ENCODE measurements at places on chromosomes 7 and 10. TPM values are rescaled to one million over a fixed set of nuclear protein-coding genes. Genes with fewer than 3 reads are reported as not detected.

DNA sequence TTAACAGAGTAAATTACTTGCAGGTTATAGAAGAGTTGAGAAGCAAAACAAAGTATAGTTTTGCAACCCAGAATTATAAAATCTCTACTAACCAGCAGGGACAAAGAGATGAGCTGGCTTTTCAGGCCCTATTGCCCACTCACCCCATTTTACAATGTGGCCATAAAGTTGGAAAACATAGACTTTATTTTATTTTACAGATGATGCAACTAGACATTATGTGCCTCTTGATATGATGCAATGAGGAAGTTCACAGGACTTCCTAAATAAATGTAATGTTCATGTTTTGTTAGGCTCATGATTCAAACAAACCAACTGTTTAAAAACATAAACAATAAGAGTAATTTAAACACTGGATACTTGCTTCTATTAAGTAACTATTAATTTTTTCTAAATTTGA, 141.1 kb upstream of the WNT16 start:
- no peaks in the 10 kb centered on the region for H3K27me3 ChIP-seq
- H3K36me3 ChIP-seq: no peaks in the 10 kb centered on the region
- DNase-seq: no peak
- H3K27ac ChIP-seq: no peak overlapping the region
- H3K4me1 ChIP-seq: peaks cover 2% of the 10 kb centered on the region
- H3K4me3 ChIP-seq: no peak overlapping the region

DNA sequence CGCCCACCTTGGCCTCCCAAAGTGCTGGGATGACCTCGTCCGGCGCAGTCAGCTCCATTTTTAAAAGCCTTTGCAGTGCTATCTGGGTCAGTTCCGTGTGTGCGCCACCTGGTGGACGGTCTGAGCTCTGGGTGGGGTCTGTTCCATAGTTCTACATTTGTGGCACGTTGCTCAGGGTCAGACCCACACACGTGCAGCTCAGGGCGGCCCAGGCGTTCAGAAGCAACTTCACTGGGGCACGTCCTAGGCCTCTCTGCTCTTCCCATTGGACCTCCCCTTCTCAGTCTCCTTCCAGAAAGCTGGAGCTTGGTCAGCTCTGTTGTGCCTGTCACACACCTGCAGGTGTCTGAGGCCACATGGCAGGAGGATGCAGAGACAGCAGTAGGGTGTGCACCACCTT, 137.9 kb downstream of the DNAJB6 start:
- H3K4me3 ChIP-seq: no peak overlapping the region
- H3K4me1 ChIP-seq: no peaks in the 10 kb centered on the region
- H3K36me3 ChIP-seq: no peaks in the 10 kb centered on the region
- DNase-seq: no peak
- no peaks in the 10 kb centered on the region for H3K27me3 ChIP-seq

DNA sequence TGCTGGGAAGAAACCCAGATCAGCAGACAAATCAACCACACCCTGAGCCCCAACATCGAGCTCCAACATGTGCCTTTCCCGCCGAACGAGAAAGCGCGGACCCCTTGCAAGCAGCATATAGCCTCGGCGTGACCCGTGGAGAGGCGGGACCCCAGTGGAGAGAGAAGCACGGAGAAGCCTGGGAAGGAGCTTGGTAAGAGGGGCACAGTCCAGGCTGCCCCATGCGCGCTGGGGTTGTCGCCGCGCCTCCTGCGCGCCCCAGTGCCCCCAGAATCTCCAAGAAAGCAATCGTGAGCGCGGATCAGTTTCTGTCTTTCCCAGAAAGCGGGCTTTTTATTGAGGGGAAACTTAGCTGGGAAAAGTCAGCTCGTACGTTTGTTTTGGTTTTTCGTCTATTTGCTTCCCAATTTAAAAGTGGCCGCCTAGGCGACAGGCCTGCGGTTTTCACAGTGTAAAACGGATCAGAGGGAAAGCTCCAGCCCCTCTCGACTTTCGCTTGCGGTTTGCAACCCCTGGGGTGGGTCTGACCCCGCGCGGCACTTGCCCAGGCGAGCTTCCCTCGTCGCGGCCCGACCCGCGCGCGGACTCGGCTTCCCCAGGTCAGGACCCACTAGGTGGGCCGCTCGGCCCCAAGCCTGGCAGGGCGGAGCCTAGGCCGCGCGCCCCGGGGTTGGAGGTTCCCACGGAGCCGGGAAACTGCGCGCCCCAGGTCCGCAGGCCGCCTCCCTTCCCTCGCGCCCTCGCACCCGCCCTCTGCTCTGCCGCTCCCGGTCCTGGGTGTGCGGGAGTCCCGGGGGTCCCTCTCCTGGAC, 31.1 kb downstream of the SKIDA1 start:
- no peak for DNase-seq
- no peaks in the 10 kb centered on the region for H3K36me3 ChIP-seq
- H3K27me3 ChIP-seq: no peaks in the 10 kb centered on the region
- H3K4me3 ChIP-seq: peak overlapping the region; percentile 72
- no peak overlapping the region for H3K27ac ChIP-seq
- H3K4me1 ChIP-seq: no peaks in the 10 kb centered on the region

DNA sequence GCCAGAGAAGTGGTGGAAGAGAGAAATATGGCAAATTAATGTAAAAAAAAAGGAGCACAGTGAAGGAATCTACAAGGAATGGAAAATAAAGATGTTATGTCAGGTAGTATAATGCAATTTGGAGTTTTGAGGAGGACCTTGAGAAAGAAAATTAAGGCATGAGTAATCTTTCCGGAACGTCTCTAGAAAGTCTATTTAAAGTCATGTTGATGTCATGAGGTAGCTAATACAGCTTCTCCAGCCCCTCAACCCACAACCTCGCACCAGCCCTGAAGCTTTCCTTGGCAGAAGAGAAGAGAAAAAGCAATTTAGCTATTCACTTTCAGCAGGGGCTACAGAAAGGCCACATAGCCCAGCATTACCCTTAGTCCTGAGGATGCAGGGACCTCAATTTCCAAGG, 22.5 kb downstream of the TRDMT1 start:
- no peaks in the 10 kb centered on the region for H3K27me3 ChIP-seq
- no peaks in the 10 kb centered on the region for H3K36me3 ChIP-seq
- no peaks in the 10 kb centered on the region for H3K4me1 ChIP-seq
- peak overlapping the region; percentile 10 for H3K4me3 ChIP-seq
- DNase-seq: no peak
- H3K27ac ChIP-seq: no peak overlapping the region

DNA sequence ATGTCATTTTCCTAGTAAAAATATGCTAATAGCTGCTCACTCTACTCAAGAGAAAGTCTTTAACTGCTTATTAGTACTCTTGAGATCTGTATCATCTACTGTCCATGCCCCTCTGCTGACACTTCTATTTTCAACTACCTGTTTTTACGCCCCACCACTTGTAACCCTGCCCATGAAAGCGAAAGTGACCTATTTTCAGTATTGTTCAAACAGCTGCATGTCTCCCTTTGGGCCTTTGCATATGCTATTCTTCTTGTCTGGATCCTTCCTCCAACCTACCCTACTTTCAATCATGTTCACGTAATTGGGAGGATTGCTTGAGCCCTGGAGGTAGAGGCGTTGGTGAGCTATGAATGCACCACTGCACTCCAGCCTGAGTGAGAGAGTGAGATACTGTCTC, 1481.3 kb downstream of the GATA3 start:
- no peaks in the 10 kb centered on the region for H3K4me1 ChIP-seq
- no peaks in the 10 kb centered on the region for H3K36me3 ChIP-seq
- DNase-seq: no peak
- H3K27ac ChIP-seq: no peak overlapping the region

DNA sequence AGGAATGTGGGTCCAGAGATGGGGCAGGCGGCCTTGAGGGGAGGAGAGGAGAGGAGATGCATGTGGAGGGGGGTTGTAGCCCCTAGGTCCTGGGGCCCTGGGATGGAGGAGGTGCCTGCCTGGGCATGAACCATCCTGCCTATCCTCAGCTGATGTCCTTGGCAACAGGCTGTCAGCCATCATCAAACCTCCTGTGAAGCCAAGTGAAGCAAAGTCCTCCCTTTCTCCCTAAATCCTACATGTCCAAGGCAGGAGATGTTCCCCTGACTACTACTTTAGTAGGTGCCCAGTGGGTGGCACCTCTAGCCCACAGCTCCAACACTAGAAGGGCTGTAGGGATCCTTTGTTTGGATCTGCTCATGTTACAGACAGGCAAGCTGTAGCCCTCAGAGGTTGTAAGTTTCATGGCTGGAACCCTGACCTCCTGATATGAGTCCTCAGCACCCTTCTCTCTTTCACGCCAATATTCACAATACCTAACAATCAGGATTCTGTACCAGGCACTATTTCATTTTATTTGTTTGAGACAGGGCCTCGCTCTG, 66.6 kb upstream of the SYPL1 start:
- no peak overlapping the region for H3K27ac ChIP-seq
- H3K4me3 ChIP-seq: no peak overlapping the region
- H3K36me3 ChIP-seq: no peaks in the 10 kb centered on the region

DNA sequence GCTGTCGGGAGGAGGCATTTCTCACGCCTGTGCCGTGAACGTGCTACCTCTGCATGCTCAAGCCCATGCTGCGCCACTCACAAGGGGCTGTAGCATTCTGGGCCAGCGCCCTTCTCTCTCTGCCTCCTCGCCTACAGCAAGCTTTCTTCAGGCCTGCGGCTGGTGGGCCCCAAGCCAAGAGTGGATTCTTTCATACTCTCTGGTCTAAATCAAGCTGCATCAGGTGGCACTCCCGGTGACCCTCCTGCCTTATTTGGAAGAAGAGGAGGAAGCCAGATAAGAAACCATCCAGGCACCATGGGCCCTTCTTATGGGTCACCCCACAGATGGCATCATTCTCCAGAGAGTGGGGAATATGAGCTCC, 86.7 kb upstream of the DUSP5 start:
- H3K4me3 ChIP-seq: no peak overlapping the region
- no peaks in the 10 kb centered on the region for H3K27me3 ChIP-seq
- no peak overlapping the region for H3K27ac ChIP-seq
- no peaks in the 10 kb centered on the region for H3K36me3 ChIP-seq

GRCh38 chr10:128078136-128078969, 47.9 kb downstream of the MKI67 start:
- H3K27me3 ChIP-seq: no peaks in the 10 kb centered on the region
- peaks cover 2% of the 10 kb centered on the region for H3K36me3 ChIP-seq
- no peaks in the 10 kb centered on the region for H3K4me1 ChIP-seq
- no peak overlapping the region for H3K4me3 ChIP-seq

DNA sequence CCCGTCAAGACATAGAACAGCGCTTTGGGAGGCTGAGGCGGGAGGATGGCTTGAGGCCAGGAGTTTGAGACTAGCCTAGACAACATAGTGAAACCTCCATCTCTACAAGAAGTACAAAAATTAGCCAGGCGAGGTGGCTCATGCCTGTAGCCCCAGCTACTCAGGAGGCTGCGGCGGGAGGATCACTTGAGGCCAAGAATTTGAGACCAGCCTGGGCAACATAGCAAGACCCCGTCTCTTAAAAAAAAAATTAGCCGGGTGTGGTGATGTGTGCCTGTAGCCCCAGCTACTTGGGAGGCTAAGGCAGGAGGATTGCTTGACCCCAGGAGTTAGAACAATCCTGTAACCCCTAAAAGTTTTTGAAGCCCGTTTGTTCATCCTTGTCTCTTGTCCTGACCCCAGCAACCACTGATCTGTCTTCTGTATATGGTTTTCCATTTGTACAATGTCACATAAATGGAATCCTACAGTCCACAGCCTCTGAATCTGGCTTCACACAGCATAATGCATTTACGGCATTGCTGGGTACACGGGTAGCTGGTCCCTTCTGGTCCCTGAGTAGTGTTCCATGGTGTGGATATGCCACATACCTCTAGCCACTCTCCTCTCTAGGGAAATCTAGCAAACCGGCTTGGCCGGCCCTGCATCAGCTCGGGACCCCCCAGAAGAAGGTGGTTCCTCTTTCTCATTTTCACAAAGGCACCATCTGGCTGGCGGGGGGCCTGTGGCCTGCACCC, 8.4 kb downstream of the GTF2IRD1 start:
- no peak for DNase-seq
- H3K4me3 ChIP-seq: no peak overlapping the region
- H3K36me3 ChIP-seq: no peaks in the 10 kb centered on the region

DNA sequence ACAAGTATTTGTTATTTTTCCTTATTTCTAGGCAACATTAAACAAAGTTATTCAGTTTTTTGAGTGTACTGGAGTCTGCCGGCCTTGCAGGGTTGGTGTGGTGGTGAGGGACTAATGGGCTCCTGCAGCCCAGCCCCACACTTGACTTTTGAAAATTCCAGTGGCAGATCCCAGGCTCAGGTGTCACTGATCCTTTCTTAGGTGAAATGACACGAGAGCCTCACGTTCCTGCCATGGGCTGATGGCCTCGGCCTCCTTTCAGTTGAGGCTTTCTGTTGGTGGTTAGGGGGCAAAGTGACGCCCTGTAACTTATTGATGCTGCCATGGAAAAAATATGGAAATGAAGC, 117.9 kb downstream of the NKX6-2 start:
- H3K36me3 ChIP-seq: no peaks in the 10 kb centered on the region
- no peak overlapping the region for H3K4me3 ChIP-seq
- peak; percentile 38 for DNase-seq
- no peak overlapping the region for H3K27ac ChIP-seq

DNA sequence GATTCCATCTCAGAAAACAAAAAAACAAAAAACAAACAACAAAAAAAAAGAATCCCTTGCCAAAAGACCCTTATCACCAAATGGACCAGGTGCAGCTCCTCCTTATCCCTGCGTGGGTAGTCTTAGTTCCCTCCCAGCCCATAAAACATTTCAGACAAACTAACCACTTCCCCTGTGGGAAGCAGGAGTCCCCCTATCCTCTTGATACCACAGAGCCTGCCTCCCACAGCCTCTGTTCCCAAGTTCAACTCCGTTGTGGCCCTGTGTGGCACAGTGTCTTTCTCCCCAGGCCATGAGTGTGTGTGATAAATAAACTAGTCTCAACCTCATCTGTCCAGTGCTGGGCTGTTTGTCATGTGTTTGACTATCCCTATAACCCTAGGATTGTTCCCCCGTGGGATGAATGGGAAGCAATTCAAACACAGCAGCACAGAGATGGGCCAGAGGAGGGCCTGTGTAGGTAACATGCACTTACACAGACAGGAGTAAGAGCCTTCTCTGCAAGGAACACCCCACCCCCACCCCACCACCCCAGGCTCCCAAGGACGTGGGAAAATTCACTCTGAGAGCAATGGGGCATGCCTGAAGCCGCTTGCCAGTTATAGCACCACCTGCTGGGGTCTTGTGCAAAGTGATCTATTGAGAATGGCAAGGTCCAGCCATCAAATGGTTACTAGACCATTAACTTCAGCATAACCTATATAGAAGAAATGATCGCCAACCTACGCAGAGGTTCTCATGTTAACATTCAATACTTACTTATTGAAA, 147.1 kb upstream of the GHITM start:
- DNase-seq: no peak
- no peaks in the 10 kb centered on the region for H3K27me3 ChIP-seq
- no peaks in the 10 kb centered on the region for H3K36me3 ChIP-seq
- no peaks in the 10 kb centered on the region for H3K4me1 ChIP-seq

GRCh38 chr10:26739071-26739631, 41.6 kb downstream of the PDSS1 start:
- no peak overlapping the region for H3K27ac ChIP-seq
- H3K36me3 ChIP-seq: peaks cover 3% of the 10 kb centered on the region
- H3K4me3 ChIP-seq: no peak overlapping the region
- no peak for DNase-seq

The GIMAP8 gene
- total RNA-seq: 20.0 TPM

The MNX1 gene
- total RNA-seq: not detected

The ELOVL3 gene
- total RNA-seq: not detected

The CDHR1 gene
- 0.42 TPM for total RNA-seq

The OPALIN gene
- total RNA-seq: not detected
